ENCODE measurements at places on chromosomes 13 and 19. TPM values are rescaled to one million over a fixed set of nuclear protein-coding genes. Genes with fewer than 3 reads are reported as not detected.

ZC3H13 gene
- total RNA-seq: 34.7 TPM

DNA sequence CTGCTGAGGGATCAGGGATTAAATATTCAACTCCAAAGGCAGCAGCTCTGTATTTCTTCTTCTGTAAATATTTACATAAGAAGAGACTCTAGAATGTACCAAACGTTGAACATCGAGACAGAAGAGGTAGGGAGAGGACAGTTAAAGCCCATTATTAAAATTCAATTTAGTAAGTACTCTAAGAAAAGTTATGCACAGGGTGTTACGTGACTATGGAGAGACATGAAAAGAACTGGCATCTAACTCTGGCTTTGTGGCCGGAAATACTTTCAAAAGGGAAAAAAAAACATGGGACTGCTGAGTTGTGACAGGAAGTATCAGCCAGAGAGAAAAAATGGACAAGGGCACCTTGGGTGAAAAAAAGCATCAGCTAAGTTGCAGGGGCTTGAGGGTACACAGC, 36.7 kb downstream of the LNX2 start:
- DNase-seq: no peak

DNA sequence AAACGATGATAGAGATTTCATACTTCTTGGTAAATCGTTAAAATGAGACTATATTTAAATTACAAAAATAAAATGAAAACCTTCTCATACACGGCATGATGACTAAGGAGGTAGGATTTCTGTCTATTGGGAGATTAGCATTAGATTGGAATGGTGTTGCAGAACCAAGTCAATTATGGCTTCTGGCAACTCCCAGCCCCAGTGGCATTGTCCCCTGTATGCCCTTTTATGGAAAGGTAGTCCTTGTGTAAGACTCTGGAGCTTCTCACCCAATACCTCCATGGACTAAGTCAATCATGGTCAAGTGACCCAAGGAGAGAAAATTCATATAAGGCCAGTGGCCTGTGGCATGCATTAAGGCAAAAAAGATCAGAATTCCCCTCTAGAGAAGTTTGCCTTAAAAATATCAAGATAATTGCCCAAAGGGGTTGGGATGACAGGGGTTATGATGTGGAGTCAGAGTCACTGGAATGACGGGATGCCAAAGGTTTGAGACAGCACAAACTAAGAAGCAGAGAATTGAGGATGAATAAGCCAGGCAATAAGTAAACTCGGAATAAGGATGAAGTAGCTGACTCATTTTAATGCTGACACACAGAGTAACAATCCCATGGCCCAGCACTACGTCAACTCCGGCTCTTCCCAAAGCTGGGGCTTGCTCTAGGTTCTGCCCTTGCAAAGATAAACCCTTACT, 57.8 kb upstream of the POSTN start:
- no peak for DNase-seq

DNA sequence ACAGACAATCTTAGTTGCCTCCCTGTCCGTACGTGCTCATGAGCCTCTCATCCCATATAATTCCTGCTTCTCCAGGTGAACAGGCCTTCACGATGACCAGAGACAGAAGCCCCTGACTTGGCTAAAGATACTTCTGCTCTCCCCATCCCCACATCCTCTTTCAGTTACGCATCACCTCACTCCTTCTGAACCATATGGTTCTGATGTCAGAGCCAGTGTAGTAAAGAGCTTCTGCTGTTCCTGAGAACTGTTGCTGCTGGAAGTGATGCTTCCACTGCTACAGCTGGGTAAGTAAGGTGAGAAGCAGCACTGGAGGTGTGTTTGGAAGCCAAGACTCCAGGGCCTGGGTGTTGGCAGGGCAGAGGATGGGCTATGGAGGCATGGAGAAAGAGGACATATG, 12.9 kb downstream of the SIGLECL1 start:
- DNase-seq: no peak

DNA sequence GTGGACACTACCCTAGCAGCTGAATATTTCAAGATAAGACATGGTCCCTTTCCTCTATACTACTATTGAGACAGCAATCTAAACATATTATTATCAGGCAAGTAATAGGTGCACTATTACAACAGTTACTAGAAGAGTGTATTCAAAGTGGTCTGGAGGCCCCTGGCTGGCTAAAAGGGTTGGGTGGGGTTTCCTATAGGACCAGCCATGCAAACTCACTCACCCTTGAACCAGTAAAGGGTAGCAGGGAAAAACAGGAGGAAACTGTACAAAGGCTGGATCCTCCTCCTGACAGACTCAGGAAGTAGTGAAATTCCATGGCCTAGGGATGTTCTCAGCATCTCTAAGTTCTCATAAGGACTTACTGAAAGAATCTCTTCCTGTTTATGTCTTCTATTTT, 7.7 kb downstream of the SMAD9 start:
- DNase-seq: no peak

DNA sequence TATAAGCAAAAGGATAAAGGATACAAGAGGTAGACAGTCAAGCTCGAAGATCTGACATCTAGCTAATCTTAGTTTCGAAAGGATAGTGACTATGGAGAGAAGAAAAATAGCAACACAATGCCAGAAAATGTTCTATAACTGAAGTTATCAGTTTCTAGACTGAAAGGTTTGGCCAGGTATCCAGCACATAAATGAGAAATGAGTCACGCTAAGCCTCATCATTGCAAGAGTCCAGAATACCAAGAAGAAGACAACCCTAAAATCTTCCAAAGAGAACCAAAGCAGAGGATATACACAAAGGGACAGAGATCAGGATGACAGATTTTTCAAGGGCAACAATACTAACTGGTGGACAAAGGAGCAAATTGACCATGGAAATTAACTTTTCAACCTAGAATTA, 237.0 kb downstream of the POSTN start:
- DNase-seq: no peak

DNA sequence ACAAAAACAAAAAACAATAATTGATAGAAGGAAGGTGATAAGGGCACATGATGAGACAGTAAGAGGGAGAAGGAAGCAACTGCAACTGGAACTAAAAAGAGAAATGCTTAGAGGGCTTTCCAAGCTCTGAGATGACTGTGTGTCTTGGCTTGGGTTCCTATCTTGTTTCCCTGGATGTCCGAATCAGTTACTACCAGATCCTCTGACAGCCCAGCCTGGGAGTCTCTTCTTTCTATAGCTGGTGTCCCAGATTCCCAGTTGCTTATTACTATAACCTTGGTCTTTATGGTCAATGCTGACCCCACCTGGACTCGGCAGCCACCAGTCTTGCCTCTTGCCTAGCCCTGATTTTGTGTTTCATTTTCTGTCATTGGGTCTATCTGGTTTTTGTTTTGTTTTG, 116.4 kb downstream of the RFC3 start:
- DNase-seq: no peak

DNA sequence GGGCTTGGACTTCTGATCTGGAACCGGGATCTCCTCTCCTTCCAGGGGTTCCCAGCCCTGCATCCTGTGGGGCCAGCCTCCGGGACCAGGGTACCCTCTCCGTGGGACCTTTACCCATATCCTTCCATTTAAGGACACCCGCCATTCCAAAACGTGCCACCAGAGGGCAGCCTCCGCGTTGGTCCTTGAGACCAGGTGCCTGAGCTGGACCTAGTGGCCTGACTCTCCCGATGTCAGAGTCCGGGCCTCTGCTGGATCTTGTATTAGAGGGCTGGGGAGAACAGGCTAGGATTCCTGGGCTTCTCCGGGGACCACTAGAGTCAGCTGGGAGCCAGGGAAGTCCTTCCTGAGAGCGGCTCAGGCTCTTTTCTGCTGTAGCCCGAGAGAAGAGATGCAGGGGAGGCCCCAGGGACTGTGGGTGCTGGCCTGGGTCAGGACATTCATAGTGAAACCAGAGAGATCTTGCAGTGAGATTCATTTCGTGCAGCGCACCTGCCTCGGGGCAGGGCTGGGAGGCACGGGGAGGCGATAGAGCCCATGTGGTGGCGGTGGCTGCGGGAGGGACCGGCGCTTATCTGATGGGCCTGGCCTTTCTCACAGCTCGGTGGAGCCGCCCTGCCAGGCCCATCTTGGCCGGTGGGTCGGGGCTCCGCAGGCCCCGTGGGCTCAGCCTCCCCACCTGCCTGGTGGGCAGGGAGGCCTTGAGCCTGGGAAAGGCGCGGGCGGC, 9.8 kb upstream of the SLC7A10 start:
- peak; percentile 92 for DNase-seq
